Smooth muscle cell of bladder (primary cell): ENCODE measurements at places on chromosomes 5 and 9. TPM values are rescaled to one million over a fixed set of nuclear protein-coding genes. Genes with fewer than 3 reads are reported as not detected.

The BASP1 gene
- total RNA-seq: 241 and 276 TPM in 2 replicates

The SLC6A7 gene
- total RNA-seq: not detected in 2 replicates

The TRPM3 gene
- 0.85 and 0.92 TPM in 2 replicates for total RNA-seq

The EGFLAM gene
- 2.7 and 4.7 TPM in 2 replicates for total RNA-seq

The GIN1 gene
- total RNA-seq: 5.5 and 6.5 TPM in 2 replicates

The MGAT1 gene
- 71.5 and 103 TPM in 2 replicates for total RNA-seq

The CATSPER3 gene
- total RNA-seq: 0.09 and 0.14 TPM in 2 replicates
